ENCODE measurements at places on chromosomes 13 and 19.

DNA sequence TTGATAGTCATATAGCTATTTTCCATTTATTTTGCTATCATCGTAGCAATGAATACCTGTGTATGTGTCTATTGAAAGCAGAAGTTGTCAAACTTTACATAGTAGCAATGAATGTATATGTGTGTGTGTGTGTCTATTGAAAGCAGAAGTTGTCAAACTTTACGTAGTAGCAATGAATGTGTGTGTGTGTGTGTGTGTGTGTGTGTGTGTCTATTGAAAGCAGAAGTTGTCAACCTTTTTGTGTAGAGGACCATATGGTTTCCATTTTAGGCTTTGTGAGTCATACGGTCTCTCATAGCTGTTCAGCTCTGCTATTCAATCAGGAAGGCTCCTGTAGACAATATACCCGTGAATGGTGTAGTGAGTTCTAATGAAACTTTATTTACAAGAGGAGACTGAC, 20.8 kb downstream of the NLRP4 start:
- no peak for DNase-seq

DNA sequence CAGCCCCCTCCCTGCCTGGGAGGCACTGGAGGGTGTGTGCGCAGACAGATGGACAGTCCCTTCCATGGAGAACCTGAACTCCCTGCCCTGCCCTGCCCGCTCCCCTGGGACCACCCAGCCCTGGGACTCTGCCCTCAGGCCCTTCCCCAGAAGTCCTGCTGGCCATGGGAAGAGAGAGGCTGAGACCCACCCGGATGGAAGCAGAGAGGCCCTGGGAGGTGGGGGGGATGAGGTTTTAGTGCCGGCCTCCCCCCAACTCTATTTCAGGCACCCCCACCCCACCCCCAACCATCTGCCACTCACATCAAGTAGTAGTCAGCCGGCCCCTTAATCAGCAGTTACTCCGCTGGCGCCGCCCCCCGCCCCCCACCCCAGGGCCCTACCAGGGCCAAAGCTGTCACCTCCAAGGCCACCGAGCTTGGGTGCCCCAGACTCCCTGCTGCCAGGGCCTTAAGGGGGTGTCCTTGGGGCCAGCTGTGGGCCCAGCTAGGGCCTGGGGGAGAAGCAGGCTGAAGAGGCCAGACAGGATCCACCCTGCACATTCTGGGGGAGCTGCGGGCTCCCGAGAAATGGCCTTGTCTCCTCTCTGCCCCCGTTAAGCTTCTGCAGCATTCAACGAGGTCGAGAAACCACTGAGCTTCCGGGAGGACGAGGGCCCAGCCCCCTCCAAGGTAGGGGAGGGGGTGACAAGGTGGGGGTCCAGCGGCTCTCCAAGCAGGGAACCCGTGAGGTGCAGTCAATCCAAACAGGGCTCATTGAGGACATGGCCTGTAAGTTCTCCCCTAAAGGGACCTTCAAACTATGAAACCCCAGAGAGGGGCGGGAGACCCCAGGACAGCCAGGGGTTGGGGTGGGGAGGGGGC, 17.4 kb downstream of the NMRK2 start:
- no peak for DNase-seq

GRCh38 chr13:99575376-99576120, 74.3 kb downstream of the TM9SF2 start:
- no peak for DNase-seq

GRCh38 chr19:45152504-45153338, 8.1 kb downstream of the NKPD1 start:
- no peak for DNase-seq

- DNase-seq: no peak
These were observed 365.7 kb upstream of the KLHL1 start for GRCh38 chr13:70473907-70474306.

DNA sequence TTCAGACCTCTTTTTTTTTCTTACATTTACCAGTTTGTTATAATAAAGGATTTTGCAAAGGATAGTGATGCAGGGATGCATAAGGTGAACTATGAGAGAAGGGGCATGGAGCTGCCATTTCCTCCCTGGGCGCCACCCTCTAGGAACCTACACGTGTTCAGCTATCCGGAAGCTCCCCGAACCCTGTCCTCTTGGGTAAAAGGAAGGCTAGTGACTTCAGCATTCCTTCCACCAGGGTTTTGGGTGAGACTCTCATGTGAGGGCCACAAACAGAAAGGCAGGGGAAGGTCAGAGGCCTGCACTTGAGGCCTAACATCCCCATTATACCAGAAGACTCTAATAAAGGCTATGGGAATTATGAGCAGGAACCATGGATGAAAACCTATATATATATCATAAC, 57.3 kb downstream of the IFT88 start:
- no peak for DNase-seq

DNA sequence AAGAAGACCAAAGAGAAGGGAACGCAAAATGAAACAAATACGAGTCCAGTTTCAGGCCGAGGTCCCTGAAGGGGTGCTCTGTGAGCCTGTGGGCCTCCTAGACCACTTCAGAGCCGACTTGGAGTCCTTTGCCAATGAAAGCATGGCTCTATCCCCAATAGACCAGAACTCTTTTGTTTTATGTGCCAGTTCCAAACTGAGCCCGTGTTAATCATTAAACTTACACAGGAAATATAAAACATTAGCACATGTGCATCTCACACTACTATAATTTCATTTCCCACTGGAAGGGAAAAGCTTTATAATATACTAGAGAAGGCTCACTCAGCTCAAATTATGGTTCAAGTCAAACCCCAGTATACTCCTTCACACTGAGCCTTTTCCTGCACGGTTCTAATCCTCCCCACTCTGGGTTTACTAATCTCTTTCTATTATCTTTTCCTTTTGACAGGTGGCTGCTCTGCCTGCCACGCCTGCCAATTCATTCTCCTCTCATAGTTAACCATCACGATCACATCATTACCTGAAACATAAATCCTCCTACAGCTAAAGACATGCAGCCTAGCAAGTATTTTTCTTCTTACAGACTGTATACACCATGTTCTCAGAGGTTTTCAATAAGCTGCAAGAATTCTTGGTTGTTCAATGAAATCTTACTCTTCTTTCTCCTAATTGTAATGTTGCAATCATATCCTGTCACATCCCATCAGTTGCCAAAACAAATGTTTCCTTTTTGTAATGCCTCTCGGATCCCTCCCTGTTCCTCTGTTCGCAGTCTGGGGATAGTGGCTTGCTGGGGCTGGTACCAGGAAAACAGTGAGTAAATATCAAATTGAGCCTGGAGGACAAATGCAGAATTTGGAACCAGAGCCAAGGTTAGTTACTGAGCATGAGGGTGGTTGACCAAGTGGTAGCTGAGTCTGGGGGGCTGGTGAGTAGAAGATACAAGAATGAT, 18.8 kb upstream of the WASF3 start:
- no peak for DNase-seq

DNA sequence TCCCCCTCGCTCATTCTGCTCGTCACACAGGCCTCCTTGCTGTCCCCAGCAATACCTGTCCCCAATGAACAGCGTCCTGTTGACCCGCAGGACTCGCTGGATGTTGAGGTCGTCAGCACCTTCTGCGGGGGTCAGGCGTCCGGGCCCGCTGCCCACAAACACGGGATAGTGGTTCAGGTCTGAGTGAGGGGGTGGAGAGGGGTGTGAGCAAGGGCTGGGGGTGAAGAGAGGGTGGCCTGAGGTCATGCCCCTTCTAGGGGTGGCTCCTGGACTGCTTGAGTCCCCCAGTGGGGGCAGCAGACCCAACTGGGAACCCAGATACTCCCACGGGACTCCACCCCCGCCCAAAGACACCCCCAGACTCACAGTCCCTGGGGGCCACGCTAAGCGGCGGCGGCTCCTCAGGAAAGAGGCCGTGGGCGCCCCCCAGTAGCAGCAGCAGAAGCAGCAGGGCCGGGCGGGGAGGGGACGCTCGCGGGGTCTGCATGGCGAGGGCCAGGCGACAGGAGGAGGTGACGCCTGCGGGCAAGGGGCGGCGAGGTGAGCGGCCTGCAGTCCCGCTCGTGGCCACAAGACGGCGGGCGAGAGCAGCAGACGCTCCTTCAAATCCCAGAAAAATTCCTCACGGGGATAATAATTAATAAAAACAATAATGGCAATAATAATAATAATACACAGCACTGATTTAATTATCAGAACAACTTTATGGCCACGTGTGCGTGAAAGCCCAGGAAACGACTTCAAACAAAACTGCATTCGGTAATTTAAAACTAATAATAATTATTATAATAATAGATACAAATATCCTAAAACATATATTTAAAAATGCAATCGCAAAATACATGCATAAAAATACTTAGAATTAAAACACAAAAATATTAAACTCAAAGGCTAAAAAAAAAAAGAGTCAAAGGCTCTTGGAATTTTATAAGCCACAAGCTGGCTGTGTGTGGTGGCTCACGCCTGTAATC, 1.2 kb downstream of the SEMA6B start:
- no peak for DNase-seq

DNA sequence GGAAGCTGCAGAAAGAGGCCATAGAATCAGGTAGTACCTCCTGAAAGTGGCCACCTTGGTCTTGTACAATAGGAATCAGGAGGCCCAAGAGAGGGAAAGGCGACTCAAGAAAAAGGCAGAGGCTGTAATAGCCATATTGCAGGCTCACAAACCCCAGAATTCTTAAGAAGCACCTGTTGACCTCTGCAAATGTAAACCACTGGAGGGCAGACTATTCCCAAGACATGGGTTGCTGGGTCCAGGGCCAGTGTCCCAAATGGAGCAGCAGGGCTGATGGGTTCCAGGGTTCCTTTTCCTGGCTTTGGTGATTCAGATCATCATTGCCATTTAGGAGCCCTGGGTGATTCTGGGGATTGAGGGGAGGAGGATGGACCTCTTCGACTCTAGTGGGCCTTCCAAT, 167.6 kb downstream of the B3GLCT start:
- DNase-seq: no peak

DNA sequence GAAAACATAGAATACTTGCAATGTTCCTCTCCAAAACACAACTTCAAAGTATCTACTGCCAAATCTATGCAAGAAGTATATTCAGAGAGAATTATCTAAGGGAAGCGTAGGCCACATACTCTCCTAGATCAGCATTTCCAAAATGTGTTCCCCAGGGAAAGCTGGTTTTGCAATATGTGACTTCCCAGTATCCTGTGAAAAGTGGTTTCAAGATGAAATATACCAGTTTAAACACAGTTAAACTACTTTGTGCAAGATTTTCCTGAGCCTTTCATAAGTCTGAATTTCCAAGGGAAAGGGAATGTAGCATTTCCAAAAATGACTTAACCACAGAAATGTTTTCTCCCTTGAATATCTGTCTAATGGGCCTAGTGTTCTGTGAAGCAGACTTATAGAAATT, 7.6 kb downstream of the STARD13 start:
- DNase-seq: no peak

- no peak for DNase-seq
These were observed 16.4 kb upstream of the PRR19 start for GRCh38 chr19:42285541-42285941.

DNA sequence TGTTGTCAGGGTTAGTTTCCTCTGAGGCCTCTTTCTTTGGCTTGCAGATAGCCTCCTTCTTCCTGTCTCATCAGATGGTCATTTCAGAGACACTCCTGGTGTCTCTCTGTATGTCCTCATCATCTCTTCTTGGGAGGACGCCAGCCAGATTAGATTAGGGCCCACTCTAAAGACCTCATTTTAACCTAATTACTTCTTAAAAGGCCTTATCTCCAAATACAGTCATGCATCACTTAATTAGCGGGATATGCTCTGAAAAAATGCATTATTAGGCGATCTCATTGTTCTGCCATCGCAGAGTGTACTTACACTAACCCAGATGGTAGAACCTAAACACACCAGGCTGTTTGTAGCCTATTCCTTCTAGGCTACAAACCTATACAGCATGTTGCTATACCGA, 89.0 kb downstream of the CDK8 start:
- DNase-seq: no peak

DNA sequence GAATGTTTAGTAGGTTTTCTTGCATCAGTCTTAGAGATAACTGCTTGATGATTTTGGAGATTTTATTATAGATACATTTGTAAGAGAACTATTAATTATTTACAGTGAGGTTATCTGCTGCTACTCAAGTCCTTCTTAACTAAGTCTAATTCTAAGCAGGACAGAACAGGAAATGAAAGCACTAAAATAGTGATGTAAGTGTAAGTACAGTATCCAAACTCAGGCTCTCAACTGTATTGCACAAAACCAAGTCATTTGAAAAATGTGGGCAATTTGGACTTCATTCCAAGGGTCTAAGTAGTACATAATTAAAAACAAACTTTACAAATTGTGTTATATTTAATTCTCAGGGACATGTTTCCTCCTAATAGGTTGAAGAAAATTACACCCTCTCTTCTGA, 417.1 kb downstream of the ITGBL1 start:
- no peak for DNase-seq

DNA sequence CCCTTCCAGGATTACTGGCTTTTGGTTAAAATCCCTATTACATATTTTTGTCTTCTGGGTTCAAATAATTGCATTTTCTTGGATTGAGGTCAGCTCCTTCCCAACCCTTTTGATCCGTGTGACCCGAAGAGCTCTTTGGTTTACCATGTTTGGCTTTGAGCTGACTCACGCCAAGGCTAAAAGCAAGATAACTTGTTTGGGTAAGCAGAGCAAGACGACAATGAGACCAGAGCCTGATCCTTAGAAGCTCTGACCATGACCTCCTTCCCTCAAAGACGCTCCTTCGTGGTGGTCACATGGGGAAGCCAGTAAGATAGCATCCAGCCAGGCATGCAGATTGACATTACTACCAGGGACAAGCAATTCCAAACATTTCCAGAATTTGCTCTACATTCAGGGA, 153.8 kb downstream of the DCT start:
- no peak for DNase-seq

DNA sequence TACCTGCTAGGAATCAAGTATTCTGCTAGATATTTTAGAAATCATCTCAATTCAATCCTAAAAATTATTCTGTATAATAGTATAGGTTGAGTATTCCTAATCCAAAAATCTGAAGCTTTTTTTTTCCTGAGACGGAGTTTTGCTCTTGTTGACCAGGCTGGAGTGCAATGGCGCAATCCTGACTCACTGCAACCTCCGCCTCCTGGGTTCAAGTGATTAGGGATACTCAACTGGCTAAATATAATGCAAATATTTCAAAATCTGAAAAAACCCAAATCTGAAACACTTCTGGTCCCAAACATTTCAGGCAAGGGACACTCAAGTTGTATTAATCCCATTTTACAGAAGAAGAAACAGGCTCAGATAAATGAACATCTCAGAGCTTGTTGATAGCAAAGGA, 17.2 kb upstream of the USPL1 start:
- no peak for DNase-seq
